ENCODE measurements at places on chromosomes 12 and 14. TPM values are rescaled to one million over a fixed set of nuclear protein-coding genes. Genes with fewer than 3 reads are reported as not detected.

GRCh38 chr12:32493282-32493681, 93.9 kb downstream of the FGD4 start:
- no peak for DNase-seq

GRCh38 chr14:34951286-34951685, 31.5 kb upstream of the SRP54 start:
- no peak for DNase-seq

DNA sequence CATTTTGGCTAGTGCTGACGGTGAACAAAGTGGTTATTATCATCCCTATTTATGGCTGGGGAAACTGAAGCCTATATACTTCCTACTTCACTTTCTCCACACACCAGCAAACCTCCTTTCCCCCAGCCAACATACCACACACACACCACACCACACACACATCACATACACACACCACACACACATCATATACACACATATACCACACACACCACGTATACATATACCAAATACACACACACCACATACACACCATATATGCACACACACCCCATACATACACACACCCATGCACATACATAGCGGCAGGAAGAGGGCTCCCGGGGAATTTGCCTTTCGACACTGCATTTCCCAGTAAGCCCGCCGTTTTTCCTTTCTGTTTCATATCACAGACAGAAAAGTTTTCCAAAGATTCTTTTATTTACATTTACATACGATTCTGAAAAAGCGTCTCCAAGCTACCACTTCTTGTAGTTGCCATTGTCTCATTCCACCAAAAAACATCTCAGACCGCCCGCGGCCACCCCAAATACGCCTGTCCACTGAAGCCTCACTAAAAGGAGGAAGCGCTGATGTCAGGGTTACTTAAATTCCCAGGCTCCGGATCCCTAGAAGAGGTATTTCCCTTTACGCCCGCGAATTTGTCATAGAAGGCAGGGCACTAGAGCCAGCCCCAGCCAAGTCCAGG, 823 bp upstream of the RAB5B start:
- DNase-seq: no peak

GRCh38 chr14:31982642-31983041, 94.5 kb upstream of the ARHGAP5 start:
- DNase-seq: no peak

- no peak for DNase-seq
Measured at GRCh38 chr12:121774968-121775474, 18.5 kb downstream of the RHOF start.

- no peak for DNase-seq
Measured at GRCh38 chr12:89742337-89743022, 33.8 kb upstream of the ATP2B1 start.

DNA sequence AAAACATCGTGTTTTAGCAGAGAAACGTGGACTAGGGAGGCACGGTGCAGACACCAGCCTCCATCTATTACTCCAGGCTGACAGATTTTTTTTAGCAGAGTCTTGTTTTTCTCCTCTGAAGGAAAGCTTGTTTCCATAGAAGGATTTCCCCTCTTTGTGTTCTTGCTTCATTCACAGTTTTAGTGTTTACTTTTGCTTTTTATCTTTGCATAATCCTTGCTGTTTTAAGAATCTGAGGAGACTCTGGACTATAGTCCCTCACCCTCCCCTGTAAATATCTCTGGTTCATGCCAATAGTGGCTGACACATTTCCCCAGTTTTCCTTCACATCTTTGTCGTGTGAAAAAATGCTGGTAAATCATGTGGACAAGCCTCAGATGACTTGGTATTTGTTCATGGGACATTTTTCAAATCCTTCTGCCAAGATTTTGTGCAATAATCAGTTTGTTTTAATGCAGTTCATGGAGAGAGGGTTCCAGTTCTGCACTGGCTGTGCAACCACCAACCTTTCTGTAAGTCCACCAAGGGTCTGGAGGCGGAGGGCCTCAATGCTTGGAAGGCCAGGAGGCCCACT, 39.9 kb upstream of the TMCC3 start:
- DNase-seq: peak; percentile 91

- no peak for DNase-seq
Measured at GRCh38 chr14:91419044-91419397, 1.4 kb upstream of the CCDC88C start.

GRCh38 chr12:20189767-20190166, 178.6 kb upstream of the PDE3A start:
- DNase-seq: no peak

- no peak for DNase-seq
Measured at GRCh38 chr12:33587784-33588712, 148.4 kb upstream of the SYT10 start.

- no peak for DNase-seq
Measured at GRCh38 chr12:16622338-16622737, 16.4 kb upstream of the LMO3 start.

GRCh38 chr12:124543590-124544310, 23.7 kb downstream of the NCOR2 start:
- no peak for DNase-seq

DNA sequence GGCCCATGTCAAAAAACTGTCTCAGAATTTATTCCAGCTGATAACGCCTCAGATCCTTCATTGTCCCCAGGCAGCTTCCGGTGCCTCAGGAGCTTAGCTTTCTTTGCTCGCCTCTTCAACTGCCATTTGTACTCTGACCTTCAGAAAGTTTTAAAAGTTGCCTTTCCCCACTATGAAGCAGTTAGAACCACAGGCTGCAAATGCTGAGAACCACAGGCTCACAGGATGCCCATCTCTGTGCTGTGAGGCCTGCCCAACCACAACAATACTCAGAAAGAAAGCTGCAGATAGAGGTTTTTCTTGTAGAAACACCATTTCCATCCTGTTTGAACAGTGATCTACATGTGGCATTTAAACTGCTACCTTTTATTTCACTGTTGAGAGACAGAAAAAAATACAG, 131.1 kb downstream of the PRKCH start:
- no peak for DNase-seq

- no peak for DNase-seq
Measured at GRCh38 chr12:52645120-52645761, 6.8 kb downstream of the KRT2 start.

DNA sequence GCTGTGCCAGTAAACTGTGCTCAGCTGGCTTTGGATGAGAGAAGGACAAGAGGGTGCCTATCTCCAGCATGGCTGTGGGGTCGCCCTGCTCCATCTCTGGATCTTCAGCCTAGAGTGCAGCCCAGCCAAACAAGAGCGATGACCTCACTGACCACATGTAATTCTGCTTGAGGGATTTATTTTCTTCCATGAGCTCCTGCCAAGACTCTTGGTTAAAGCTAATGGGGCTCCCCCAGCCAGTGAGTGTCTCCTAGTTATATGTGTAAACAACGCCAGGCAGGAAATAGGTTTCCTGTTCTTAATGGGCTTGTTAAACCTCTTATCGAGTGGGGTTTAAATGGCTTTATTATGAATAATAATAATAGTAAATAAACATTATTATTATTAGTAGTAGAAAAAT, 397.2 kb downstream of the NRXN3 start:
- peak; percentile 10 for DNase-seq

DNA sequence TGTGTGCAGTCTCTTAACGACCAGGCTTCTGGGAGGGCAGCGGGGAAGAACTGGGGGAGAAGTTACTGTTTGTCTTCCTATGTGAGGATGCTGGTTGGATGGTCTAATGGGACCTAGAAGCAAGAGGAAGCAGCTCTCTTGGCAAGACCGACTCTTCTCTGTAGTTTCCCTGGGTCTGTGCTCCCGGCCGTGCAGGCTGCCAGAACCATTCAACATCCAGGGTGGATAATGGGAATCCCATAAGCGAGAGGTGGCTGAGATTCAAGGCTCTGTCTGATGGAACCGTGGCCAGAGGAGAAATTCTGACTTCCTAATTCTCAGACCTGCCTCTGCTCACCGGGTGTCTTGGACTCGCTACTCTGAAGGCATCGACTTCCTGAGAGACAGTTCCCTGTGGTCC, 561.0 kb upstream of the TBX3 start:
- no peak for DNase-seq

- no peak for DNase-seq
Measured at GRCh38 chr12:122327014-122327413, 60.7 kb upstream of the VPS33A start.

GRCh38 chr14:85702997-85703396, 173.1 kb downstream of the FLRT2 start:
- no peak for DNase-seq

Gene DEGS2
- 1.1 TPM for total RNA-seq

Gene ZBTB39
- 7.4 TPM for total RNA-seq

Gene LIN7A
- total RNA-seq: 0.07 TPM

Gene CRACR2A
- total RNA-seq: 19.5 TPM

Gene PTCSC3
- not detected for total RNA-seq

Gene SIX6
- total RNA-seq: not detected

Gene FERMT2
- 125 TPM for total RNA-seq

Gene TSPAN19
- 0.07 TPM for total RNA-seq

Gene CISTR
- not detected for total RNA-seq

Gene DTX3
- 4.8 TPM for total RNA-seq

Gene PPP4R4
- total RNA-seq: not detected

Gene CCDC196
- not detected for total RNA-seq

Gene TPPP2
- total RNA-seq: not detected

Gene DENR
- total RNA-seq: 41.4 TPM
